ENCODE measurements at places on chromosomes 2 and 18.

DNA sequence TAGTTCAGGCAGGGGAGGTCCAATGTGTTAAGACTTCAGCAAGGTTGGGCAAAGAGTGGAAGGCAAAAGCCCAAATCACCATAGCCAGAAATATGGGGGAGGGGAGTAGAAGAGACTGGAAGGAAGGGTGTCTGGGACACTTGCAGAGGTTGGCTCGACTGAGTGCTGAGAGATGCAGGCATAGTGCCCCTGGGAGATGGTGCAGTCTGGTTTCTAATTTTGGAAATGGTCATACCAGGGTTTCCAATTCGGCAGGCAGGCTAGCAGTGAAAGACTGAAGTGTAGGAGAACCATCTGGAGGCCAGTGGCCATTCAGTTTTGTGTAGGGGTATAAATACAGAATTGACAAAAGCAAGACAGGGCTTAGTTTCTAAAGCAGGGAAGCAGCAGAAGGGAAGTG, 6.2 kb upstream of the SPOPL start:
- DNase-seq, result no peak

- DNase-seq, result no peak
Observed at GRCh38 chr2:233007270-233007669, 5.8 kb downstream of the NGEF start.

GRCh38 chr18:75478996-75479880, 51.7 kb upstream of the SMIM21 start:
- no peak for DNase-seq

DNA sequence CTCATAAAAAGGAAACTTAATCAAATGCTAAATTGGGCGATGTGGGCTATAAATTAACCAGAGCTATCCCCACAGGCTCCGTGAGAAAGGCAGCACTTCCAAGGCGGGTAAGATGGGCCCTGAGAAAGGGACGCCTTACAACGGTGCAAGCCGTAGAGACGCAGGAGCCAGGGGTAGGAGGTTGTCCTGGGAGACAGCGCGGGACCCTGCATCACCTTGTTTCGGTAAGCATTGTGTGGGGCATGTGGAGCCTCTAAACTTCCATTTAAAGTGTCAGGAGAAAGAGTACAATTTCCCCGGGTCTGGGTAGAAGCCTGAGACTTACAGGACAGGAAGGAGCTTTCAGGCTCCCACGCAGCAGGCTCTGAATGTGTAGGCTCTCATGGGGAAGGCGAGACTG, 1.2 kb upstream of the PER2 start:
- peak; percentile 80 for DNase-seq

DNA sequence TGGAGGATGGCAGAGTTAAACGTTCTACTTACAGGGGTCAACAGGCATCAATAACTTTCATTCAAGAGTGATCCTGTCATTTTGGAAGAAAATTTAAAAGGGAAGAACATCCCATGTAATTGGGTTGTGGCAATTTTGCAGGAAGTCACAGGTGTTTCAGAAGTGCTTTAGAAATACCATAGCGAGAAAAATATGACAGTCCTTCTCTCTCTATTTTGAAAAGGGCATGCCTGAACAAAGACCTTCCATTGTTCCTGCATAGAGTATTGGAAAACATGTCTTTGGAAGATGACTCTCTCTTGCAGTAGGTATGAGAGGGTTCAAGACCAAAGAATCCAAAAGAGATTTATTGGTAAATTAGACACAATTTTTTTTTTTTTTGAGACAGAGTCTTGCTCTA, 81.8 kb upstream of the SERTAD2 start:
- no peak for DNase-seq

GRCh38 chr2:235497096-235497495, 3.3 kb downstream of the AGAP1 start:
- peak; percentile 40 for DNase-seq

DNA sequence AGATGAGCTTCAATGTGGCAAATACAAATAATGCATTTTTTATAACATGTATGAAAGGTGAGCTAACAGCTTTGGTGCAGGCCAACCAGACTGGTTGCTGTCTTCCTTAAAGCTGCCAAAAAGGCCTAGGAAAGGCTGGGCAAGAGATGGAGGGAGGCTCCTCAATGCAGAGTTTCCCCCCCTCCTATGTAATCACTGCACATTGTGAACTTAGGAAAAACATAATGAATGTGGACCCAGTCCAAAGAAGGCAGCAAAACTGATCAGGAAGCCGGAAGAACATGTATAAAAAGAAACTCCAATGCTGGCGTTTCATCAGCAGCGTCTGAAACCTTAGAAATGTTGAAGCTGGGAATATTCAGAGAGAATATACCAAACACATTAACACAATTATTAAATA, 84.2 kb upstream of the LYPD6 start:
- no peak for DNase-seq

GRCh38 chr2:223494496-223494895, 107.7 kb downstream of the SCG2 start:
- DNase-seq, result no peak

- DNase-seq, result peak; percentile 67
Observed at GRCh38 chr2:241049739-241050623, 51.6 kb downstream of the SNED1 start.

- DNase-seq, result no peak
Observed at GRCh38 chr2:207269038-207269437, 103.3 kb upstream of the KLF7 start.

DNA sequence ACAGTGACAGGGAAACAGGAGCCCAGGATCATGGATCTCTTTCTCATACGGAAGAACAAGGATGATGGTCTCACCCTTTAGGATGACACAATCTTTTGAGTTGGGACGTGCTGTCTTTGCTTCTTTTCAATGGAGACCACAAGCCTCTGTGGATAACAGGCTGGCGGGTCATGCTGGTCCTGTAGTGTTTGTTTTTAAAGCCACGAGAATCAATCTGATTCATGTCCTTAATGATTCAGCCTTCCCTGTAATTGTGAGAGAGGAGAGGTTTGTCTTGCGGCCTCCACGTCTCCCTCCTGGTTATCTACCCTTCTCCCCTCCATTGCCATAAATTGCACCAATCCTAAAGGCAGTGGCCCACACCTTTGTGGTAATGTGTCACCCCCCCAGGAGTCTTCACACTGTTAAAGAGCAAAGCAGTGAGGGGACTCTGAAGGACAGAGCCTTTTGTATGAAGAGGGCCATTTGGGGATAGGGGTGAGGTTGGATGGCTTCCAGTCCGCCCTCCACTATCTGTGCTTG, 87.7 kb upstream of the TGFA start:
- DNase-seq, result no peak

DNA sequence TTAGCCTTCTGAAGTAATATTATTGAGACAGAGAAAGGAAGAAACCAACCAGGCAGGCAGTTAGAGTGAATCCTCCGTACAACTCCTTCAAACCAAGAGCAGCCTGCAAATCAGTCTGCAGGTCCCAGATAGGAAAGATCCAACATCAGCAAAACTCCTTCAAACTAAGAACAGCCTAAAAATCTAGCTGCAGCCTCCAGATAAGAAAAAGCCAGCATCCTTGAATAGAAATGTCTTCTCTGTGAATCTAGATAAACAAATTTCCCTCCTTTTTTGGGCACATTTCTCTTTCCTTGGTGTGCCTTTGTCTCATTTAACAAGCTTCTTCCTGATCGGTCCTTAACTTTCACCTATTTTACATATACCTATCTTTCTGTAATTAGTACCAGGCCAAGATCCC, 1004.6 kb upstream of the TMEFF2 start:
- DNase-seq, result no peak

GRCh38 chr2:238376884-238377391, 49.8 kb upstream of the ASB1 start:
- no peak for DNase-seq

- DNase-seq, result no peak
Observed at GRCh38 chr2:3207091-3207491, 170.5 kb downstream of the EIPR1 start.

DNA sequence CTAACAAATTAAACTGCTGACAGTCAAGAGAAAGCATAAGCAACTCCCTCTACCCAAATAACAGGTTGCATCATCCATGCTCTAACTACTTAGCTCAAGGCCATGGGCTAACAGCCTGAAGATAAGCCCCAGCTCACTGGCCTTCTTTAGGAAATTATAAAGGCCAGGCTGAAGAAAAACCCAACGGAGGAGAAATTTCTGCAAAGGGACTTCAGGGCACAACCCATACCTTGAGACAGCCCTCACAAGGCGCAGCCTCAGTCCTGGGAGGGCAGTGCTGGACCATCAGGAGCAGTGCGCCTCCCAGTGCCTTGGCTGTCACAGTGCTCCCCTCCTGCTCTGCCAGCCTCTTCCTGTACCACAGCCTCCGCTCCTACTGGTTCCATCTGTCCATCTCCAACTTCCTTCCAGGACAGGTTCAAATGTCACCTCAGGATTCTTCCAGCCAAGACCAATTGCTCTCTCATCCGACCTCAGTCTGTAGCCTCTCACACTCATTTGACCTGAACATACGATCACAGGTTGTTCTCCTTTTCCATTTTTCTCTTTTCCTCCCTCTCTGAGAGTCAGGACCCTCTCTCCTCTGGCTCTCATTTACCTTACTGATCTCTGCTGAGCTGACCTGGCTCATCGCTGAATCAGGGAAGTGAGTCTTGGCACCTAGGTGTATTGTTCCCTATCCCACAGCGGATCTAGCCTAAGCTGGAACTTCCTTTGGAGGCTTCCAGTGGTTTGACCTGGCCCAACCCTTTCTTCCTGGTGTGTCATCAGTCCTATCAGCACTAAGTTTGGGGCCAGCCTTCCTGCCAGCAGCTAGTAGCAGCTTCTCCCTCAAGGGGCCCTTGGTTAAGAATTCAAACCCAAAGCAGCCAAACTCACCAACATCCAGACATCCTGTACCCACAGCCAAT, 1.9 kb downstream of the MCFD2 start:
- no peak for DNase-seq

- DNase-seq, result no peak
Observed at GRCh38 chr2:29662861-29663260, 258.5 kb downstream of the ALK start.

DNA sequence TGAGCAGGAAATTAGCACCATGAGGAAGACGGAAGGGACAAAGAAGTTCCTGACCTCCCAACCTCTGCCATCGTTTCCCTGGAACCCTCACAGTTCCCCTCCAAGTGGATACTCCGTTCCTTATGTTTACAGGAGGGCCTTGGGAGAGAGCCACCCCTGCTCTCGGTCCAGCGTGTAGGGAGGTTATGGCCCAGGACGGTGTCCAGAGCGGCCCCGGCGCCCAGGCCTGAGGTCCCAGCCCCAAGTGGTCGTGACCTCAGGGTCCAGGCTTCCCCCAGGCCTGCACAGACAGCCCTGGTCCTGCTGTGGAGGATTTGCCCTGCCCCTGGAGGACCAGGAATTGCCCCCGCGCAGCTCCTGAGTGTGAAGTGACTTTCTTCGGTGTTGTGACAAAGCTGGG, 61.8 kb upstream of the RBM44 start:
- no peak for DNase-seq

GRCh38 chr2:205323929-205324328, 358.4 kb upstream of the NRP2 start:
- DNase-seq, result no peak

DNA sequence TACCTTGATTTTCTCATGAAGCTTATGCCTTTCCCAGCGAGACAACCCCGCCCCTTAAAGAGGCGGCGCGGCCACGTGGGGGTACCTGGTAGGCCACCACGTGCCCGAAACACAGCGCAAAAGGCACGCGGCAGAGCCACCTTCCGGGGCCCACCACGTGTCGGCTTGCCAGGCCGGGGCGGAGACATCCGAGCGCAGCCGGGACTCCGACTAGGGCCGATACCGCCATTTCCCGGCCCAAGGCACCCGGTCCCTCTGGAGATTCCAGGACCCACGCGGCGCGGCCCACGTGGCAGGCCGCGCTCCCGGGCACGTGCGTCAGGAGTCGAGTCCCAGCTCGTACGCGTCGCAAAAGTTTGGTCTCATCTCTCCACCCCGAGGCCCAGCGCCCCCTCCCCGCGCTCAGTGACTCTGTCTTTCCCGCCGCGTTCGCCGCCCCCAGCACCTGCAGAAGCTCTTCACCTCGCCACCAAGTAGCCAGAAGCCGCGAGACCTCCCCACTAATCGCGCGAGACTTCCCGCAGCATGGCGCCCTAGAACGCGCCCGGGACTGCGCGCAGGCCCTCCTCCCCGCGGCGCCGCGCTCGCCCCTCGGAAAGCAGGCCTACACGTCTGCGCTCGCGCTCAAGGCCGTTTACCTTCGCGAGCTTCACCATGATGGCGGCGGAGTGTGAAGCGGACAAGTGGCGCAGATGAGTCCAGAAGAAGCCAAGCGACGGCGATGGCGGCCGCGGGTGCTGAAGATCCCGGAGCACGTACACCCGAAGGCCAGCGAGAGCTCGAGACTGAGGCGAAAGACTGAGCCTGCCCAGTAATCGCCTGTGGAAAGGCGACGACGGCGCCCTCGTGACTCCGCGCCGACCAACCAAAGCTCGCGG, at the start of gene NCL:
TSS of gene NCL (minus strand) at position 787 of the 878 bp plus-strand sequence. CDS start at position 656, 131 bp downstream.
- no peak for DNase-seq

DNA sequence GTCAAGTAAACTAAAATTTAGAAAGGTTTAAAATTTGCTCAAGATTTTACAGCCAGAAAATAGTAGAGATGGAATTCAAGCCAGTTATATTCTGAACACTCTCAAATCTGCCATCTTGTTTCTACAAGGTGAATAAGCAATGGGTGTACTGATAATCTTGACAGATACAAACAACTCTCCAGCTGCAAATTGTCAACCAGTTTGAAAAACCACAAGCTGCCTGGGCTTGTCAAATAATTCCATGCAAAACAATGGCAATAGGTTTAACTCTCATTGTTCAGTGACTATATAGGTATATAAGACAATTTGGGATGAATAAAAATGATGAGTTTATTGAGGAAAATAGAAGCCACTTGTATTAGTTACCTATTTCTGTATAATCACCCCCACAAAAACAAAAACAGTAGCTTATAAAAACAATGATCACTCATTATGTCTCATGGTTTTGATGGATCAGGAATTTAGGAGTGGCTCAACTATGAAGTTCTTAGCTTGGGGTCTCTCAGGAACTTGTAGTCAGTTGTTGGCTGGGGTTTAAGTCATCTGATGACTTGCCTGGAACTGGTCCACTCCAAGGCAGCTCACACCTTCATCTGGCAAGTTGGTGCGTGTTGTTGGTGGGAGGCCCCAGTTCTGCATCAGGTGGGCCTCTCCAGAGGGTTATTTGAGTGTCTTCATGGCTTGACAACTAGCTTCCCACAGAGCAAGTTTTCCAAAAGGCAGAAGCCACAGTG, 12.6 kb upstream of the EVA1A start:
- DNase-seq, result no peak

DNA sequence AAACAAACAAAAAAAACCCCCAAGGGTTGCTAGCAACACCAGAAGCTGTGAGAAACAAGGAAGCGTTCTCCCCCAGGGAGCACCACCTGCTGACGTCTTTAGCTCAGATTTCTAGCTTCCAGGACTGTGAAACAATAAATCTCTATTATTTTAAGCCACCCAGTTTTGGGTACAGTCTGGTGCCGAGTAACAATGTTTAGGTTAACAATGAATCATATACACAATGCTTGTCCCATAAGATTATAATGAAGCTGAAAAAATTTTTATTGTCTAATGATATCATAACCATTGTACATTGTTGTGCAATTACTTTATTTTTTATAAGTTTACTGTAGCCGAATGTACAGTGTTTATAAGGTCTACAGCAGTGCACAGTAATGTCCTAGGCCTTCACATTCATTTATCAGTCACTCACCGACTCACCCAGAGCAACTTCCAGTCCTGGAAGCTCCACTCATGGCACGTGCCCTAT, 72.1 kb upstream of the CAB39 start:
- no peak for DNase-seq

- no peak for DNase-seq
Observed at GRCh38 chr2:2926858-2927175, 450.8 kb downstream of the EIPR1 start.

- DNase-seq, result no peak
Observed at GRCh38 chr2:223815884-223816570, 21.4 kb downstream of the AP1S3 start.

GRCh38 chr18:7626922-7627440, 59.9 kb downstream of the PTPRM start:
- no peak for DNase-seq

GRCh38 chr2:240816584-240817495, 3.2 kb downstream of the KIF1A start:
- peak; percentile 11 for DNase-seq

Data from posterior cingulate gyrus (tissue), 11 donors.